Endothelial cell of coronary artery (primary cell): ENCODE measurements at places on chromosomes 13 and 19. TPM values are rescaled to one million over a fixed set of nuclear protein-coding genes. Genes with fewer than 3 reads are reported as not detected.

The ZNF254 gene
- total RNA-seq = 12.1 and 13.9 TPM in 2 replicates

The ZNF112 gene
- 6.1 and 10.1 TPM in 2 replicates for total RNA-seq

The ARHGAP45 gene
- 5.6 and 9.5 TPM in 2 replicates for total RNA-seq

The KCNN4 gene
- total RNA-seq = 0.90 and 4.1 TPM in 2 replicates

The THAP8 gene
- 0.72 and 1.1 TPM in 2 replicates for total RNA-seq

The ZSCAN4 gene
- not detected in 2 replicates for total RNA-seq
